ENCODE measurements at places on chromosomes 2 and 18. TPM values are rescaled to one million over a fixed set of nuclear protein-coding genes. Genes with fewer than 3 reads are reported as not detected.

The MAP4K4 gene
- 88.6 TPM for total RNA-seq

The LONRF2 gene
- total RNA-seq: 0.27 TPM

The PLCD4 gene
- 0.30 TPM for total RNA-seq

The EMILIN2 gene
- total RNA-seq: 38.3 TPM

The STAMBP gene
- 37.0 TPM for total RNA-seq

The GKN1 gene
- not detected for total RNA-seq

The DHRS9 gene
- not detected for total RNA-seq

The GAL3ST2 gene
- total RNA-seq: 0.23 TPM

The SALL3 gene
- total RNA-seq: not detected

The NAT8 gene
- total RNA-seq: not detected

The NT5C1B gene
- total RNA-seq: not detected

The MAB21L4 gene
- not detected for total RNA-seq

The ASB18 gene
- total RNA-seq: not detected

The OSBPL6 gene
- 0.61 TPM for total RNA-seq

The IFIH1 gene
- 31.8 TPM for total RNA-seq

The NTSR2 gene
- not detected for total RNA-seq

The RNF125 gene
- total RNA-seq: 54.7 TPM

The IL18R1 gene
- 21.3 TPM for total RNA-seq

The NFE2L2 gene
- total RNA-seq: 67.4 TPM

The ERICH2 gene
- not detected for total RNA-seq

The HOXD13 gene
- not detected for total RNA-seq

The B4GALT6 gene
- total RNA-seq: 2.1 TPM

The DNER gene
- total RNA-seq: not detected

The DES gene
- not detected for total RNA-seq

The LRRTM4 gene
- not detected for total RNA-seq

The CKAP2L gene
- 43.2 TPM for total RNA-seq

The GLS gene
- total RNA-seq: 173 TPM

The ANKRD62 gene
- total RNA-seq: not detected

The TCF7L1 gene
- total RNA-seq: not detected

The CCDC68 gene
- not detected for total RNA-seq

The FTCDNL1 gene
- total RNA-seq: 1.2 TPM

The GPR155 gene
- total RNA-seq: 9.9 TPM

The MLPH gene
- not detected for total RNA-seq

The GPN1 gene
- 47.9 TPM for total RNA-seq

The NEU4 gene
- total RNA-seq: 0.64 TPM

The FBXO48 gene
- 1.9 TPM for total RNA-seq

The DAPL1 gene
- total RNA-seq: not detected

The SLC5A7 gene
- not detected for total RNA-seq

The CNTNAP5 gene
- not detected for total RNA-seq

The FLACC1 gene
- total RNA-seq: 1.3 TPM

The SERPINB7 gene
- not detected for total RNA-seq

The KLHL30 gene
- not detected for total RNA-seq

The NPPC gene
- total RNA-seq: not detected

The PJVK gene
- 2.3 TPM for total RNA-seq

The ARHGEF4 gene
- total RNA-seq: 0.41 TPM

The LRRTM1 gene
- not detected for total RNA-seq

The ZNF397 gene
- 19.4 TPM for total RNA-seq

The TUBA3D gene
- total RNA-seq: not detected

The GRHL1 gene
- 1.0 TPM for total RNA-seq

The C2orf80 gene
- not detected for total RNA-seq

The HNMT gene
- total RNA-seq: not detected

The ACADL gene
- total RNA-seq: not detected

The PLCL1 gene
- total RNA-seq: 2.2 TPM
